Activated naive CD8-positive, alpha-beta T cell treated with anti-CD3 and anti-CD28 coated beads, Interleukin-2, amount 10 ng/mL, durations not matched to agents 7 days and 5 days (primary cell): ENCODE measurements at places on chromosomes 5 and 9. TPM values are rescaled to one million over a fixed set of nuclear protein-coding genes. Genes with fewer than 3 reads are reported as not detected.

FOXD4 gene
- total RNA-seq = 0.17 TPM

DNA sequence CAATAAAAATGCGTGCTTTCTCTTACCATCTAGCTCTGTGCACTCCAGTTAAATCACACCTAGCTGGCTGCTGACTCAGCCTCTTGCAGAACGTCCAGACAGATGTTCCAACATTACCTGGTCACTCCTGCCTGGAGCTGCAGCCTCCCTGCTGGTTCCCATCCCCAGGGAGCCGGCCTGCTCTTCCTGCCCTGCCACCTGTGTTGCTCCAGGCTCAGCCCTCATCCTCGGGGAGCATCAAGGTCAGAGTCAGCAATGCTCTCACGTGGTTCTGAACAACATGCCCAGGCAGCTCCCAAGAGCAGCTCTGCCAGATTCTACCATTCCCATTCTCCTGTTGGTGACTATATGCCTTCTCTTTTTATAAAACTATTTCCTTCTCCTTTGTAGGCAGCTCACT, 81.3 kb downstream of the GADD45G start:
- no peak for DNase-seq

HRCT1 gene
- not detected for total RNA-seq

- DNase-seq = no peak
Measured at GRCh38 chr5:133514456-133514855, 97.9 kb downstream of the FSTL4 start.

DNA sequence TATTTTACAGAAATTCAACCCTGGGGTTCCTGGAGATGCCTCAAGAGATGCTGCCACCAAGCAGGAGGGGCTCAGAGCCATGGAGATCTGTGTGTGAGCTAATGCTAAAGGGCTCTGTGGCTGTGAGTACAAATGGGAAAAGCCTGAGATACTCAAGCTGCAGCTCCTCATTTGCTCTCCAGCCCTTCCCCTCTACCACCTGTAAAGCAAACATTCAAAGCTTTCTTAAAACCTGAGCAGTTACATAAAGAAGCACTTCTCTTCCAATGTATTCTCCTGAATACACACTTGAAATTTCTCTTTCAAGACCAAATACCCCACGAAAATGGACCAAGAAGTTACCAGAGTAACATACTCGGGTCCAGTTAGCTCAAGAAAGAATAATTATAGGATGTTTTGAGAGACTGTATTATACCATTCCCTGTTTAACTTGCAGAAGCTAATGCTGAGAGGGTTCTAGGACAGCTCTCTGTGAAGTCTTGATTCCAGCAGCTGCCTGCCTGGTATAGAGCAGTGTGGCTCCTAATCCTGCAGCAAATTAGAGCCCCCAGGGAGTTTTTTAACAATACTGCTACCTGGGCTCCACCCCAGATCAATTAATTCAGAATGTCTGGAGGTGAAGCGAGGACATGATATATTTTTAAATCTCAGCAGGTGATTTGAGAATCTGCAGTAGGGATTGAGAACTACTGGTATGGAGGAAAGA, 21.1 kb downstream of the RGS7BP start:
- no peak for DNase-seq

GRCh38 chr9:71446473-71447411, 321.6 kb downstream of the CEMIP2 start:
- DNase-seq = peak; percentile 57

GDA gene
- not detected for total RNA-seq

- no peak for DNase-seq
Measured at GRCh38 chr9:70260606-70261005, 1.8 kb downstream of the SMC5 start.

ALDH1A1 gene
- 1.3 TPM for total RNA-seq

ACER2 gene
- 3.9 TPM for total RNA-seq

- no peak for DNase-seq
Measured at GRCh38 chr9:76808636-76809035, 44.4 kb downstream of the PCA3 start.

DNA sequence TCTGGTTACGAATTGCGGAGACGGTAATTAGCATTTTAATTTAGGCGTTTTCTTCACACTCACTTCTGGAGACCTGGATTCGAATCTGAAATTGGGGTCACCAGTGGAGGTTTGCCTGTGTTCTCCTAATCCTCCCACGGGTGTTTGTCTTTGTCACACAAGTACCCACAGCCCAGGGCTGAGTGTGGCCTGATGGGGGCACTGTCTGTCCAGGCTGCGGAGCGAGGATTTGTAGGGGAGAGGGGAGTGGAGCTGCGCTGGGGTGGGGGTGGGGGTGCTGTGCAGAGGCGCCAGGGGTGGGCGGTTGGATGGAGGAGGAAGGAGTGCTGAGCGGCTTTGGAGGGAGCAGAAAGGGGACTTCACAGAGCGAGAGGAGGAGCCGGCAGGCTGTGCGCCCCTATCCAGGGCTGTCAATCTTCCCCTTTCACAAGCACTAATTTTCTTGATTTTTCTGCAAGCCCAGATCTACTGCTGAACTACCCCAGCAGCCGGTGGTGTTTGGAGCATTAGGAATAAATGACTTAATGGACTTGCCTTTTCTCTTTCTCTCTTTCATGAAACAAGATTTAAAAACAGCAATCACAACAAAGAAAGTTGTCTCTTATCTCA, 53.1 kb downstream of the TSPAN17 start:
- no peak for DNase-seq

SLC1A3 gene
- 1.9 TPM for total RNA-seq

GRCh38 chr9:3244963-3245653, 280.7 kb downstream of the RFX3 start:
- DNase-seq = no peak

DNA sequence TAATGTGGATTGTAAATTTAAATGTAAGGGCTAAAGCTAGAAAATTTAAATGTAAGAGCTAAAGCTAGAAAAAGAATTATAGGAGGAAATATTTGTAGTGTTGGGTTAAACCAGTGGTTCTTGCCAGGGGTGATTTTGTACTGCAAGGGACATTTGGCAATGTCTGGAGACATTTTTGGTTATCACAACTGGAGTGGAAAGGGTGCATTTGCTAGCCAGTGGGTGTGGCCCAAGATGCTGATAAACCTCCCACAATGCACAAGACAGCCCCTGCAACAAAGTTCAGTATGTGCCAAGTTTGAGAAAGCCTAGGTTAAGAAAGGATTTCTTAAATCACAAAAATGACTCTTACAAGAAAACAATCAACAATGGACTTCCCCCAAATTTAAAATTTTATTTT, 31.6 kb upstream of the ELL2 start:
- no peak for DNase-seq

- no peak for DNase-seq
Measured at GRCh38 chr9:99137225-99137624, 32.3 kb downstream of the TGFBR1 start.

- peak; percentile 95 for DNase-seq
Measured at GRCh38 chr5:65721720-65722574, at the start of the genes NLN and SGTB. Gene NLN, plus strand, starts transcription at chr5:65722205. Its CDS starts 169 bp downstream, at chr5:65722374. Gene SGTB, minus strand, starts transcription at chr5:65722109. Its CDS starts 1,302 bp downstream, at chr5:65720807.

BSPRY gene
- total RNA-seq = 10.6 TPM

DNA sequence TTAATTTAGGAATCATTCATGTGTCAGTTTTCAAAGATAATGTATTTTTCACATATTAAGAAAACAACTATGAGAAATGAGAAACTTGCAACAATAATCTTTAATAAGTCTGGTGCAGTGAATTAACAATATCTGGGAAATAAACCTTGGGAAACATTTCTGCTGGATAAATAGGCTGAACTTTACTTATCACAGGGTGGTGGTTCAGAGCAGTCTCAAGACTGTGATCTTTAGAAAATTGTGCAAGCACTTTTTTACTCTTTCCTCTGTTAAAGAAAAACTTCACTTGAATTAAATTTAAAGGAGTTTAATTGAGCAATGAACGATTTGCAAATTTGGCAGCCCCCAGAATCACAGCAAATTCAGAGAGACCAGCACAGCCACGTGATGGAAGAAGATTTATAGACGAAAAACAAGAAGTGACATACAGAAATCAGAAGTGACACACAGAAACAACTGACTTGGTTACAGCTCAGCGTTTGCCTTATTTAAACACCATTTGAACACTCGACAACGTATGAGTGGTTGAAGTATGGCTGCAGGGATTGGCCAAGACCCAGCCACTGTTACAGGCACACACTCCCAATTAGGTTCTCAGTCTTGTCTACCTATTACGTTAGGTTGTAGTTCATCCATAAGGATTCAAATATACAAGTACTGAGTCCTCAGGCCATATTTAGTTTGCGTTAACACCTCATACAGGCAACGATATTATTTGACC, 631.9 kb downstream of the SLCO4C1 start:
- DNase-seq = no peak

IRX1 gene
- total RNA-seq = not detected

C5orf63 gene
- 8.8 TPM for total RNA-seq

CDK5RAP2 gene
- 113 TPM for total RNA-seq

- no peak for DNase-seq
Measured at GRCh38 chr9:108272349-108272899, 583.4 kb downstream of the ACTL7B start.

UBE2QL1 gene
- total RNA-seq = not detected

GABRP gene
- total RNA-seq = not detected

GRCh38 chr9:92938025-92938424, 9.3 kb upstream of the FGD3 start:
- DNase-seq = no peak

GRCh38 chr5:135194573-135195269, 160.7 kb upstream of the PITX1 start:
- no peak for DNase-seq

DNA sequence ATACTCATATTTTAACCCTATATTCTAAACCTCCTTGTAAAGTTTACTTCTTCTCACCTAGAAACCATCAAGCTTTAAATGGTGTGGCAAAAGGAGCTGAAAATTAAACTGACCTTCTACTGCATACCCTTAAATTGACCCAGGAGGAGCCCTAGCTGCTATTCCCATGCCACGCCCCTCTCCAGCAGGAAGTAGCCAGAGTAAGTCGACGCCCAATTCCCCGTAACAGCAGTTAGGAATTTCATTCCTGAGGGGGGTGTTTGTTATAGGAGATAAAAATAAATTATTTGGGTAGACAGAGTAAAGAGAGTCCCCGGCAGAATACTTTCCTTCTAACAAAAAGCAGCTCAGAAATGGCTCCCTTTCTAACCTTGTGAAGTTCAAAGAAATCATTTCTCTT, 111.8 kb upstream of the FAM174A start:
- no peak for DNase-seq

GRCh38 chr9:6105738-6106137, 90.3 kb upstream of the RANBP6 start:
- no peak for DNase-seq

PCDHB15 gene
- not detected for total RNA-seq

DNA sequence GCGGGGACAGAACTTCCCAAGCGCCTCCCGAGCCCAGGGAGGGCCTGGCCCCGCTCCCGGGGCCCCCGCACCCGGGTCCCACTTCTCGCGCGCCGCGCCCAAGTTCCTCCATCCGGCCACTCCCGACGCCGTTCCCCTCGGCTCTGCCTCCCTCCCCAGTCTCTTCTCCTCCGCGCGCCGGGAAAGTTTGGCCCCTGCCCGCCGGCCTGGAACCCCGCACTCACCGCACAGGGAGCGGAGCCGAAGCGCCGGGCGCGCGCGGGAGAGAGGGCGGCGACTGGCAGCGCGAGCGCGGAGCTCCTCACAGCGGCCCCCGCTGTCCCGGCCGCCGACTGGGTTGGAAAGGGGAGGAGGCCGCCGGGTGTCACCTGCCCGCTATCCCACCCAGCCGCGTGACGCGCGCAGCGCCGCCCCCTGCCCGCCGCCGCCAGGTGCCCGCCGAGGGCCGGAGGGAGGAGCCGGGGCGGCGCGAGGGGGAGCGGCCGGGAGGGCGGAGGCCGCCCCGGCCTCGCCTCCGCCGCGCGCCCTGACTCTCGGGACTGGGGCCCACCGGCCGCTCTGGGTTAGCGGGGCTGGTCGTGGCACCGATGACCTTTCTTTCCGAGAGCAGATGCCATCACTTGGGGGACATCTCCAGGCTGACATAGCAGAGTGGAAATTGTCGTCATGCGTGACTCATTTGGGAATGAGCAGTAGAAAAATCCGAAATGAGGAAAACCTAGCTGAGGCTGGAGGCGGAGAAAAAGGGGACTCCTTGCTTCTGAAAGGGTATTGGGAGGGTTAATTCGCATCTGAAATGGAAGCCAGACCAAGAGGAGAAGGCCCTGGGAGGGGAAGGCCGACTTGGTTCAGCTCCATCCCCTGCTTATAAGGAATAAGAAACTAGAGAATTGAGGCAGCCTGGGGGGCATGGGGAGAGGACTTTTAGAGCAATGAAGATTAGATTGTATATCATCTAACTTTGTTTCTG, at the start of gene ELOVL7:
ELOVL7 (minus strand) TSS at position 334 of the 970 bp plus-strand sequence. CDS start 56,872 bp downstream, outside the sequence.
- DNase-seq = peak; percentile 81

KCNN2 gene
- not detected for total RNA-seq

NR6A1 gene
- total RNA-seq = 0.06 TPM

GRCh38 chr5:67050125-67050524, 146.5 kb downstream of the CD180 start:
- no peak for DNase-seq

SPINK4 gene
- total RNA-seq = not detected

CD14 gene
- 3.5 TPM for total RNA-seq

DNA sequence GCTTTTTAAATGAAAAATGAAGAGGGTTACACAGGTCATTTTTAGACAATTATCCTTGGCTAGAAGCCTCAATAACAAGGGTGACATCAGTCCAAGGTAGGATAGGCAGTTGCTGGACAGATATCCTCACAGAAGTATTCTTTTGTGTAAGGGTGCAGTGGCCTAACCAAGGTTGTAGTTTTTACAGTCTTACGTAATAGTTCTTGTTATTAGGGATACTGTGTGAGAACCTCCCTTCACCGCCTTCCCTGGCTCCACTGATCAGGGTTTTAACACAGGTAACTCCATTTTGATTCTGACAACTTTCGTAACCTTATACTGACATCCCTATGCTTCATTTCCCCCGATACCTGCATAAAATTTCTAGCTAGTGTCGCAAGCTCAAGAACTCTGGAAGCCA, 8.7 kb upstream of the CAPSL start:
- no peak for DNase-seq
